Activated CD4-positive, alpha-beta T cell treated with anti-CD3 and anti-CD28 coated beads for 24 hours (primary cell): ENCODE measurements at places on chromosomes 3 and 15.

DNA sequence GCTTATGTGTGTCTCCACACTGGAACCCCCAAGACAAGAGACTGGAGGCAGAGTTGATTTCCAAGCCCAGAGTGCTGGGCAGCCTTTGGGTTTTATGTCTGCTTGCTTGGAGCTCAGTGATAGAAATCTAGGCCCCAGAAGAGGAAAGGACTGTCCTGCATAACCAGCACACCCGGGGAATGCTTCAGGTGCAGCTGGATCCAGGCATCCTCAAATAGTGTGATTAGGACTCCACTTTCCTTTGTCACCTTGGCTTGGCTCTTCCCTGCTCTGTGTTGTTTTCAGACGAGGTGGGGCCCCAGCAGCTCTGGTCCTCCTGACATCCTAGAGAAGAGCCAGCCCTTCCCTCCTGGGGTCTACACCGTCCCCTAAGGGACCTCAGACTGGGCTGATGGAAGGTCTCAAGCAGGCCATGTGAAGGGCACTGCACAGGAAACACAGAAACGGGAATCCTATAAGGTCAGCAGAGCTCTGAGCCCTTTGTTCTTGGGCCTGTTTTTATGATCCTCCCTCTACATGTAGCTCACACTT is 143.7 kb downstream of the TJP1 start:
- no peak for DNase-seq

DNA sequence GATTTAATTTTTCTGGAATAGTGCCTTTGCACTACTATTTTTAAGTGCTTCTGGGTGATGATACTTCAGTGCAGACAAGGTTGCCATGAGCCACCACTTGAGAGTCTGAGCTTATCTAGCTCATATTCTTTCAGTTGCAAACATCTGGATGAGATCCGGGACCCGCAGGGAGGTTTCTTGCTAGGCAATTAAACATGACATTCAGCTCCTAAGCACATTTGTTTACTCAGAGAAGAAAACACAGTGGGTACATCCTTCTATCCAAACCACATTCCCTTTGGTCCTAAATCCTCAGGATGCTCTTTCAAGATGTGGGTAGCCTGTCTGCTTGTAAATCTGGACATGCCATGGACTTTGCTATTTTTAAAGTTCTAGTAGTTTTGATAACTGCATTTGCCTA is 12.0 kb downstream of the PLSCR1 start:
- no peak for DNase-seq

DNA sequence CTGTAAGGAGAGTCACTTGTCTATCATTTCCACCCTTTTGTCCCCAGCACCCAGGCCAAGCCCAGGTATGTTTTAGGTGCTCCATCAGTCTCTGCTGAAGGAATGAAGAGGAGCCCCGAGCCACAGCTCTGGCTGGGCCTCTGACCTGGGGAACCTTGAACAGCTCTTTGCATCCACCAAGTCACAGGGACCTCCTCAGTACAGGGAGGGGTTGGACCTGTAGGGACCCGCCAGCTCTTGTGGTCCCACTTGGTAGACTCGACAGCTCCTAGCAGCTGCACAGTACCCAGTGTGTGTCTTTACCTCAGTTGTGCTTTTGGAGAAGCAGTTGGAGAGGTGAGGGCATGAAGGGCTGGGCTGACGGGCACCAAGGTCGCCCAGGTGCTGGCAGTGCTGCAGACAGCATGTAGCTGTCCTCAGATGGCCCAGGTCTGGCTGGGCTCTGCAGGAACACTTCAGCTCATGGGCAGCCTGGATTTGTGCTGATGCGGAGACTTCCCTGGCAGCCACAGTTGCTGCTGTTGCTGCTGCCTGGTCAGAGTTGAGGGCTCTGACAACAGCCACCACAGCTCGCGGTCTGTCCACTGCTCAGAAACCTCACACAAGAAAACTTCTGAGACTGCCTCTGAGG is 123.6 kb downstream of the CACNA1D start:
- DNase-seq = no peak

DNA sequence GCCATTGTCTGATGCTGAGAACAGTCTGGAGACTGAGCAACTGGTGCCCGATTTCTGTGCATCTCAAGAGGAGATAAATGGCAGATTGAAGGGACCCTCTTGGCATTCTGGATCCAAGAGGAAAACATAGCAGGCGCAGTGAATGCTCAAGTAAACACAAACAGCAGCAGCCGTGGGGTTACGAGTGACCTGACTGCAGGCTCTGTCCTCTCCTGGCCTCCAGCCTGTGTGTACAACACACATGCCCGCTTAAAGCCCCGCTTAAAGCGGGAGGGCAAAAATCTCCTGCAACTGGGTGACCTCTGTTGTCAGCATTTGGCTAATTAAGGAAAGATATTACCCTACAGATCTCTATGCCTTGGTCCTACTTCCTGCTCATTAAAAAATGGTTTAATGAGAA is 120.5 kb downstream of the GREM1 start:
- no peak for DNase-seq

GRCh38 chr3:72839057-72839456 is 9.2 kb downstream of the SHQ1 start:
- no peak for DNase-seq

GRCh38 chr3:160464321-160464720 is 14.7 kb upstream of the TRIM59 start:
- DNase-seq = no peak

- DNase-seq = no peak
Measured at GRCh38 chr15:101280007-101280406, 2.7 kb upstream of the SELENOS start.

- DNase-seq = no peak
Measured at GRCh38 chr3:83140983-83141382, 1379.5 kb upstream of the GBE1 start.

DNA sequence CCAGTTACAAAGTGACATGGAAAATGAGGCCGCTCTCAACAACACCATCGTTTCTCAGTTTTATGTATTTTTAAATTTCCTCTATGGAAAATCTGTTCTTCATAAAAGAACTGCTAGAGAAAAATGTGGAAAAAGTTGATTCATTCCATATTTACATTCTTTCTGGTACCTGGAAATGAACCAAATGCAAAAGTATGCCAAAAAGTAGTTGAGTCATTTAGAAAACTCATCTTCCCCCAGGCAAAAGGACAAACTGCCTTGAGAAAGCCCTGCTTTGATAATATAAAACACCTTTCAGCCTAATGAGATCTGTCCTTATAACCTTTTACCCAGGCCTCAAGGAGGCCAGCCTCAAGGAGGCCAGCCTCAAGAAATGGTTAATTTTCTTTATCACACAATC is 283.0 kb upstream of the VEPH1 start:
- no peak for DNase-seq

DNA sequence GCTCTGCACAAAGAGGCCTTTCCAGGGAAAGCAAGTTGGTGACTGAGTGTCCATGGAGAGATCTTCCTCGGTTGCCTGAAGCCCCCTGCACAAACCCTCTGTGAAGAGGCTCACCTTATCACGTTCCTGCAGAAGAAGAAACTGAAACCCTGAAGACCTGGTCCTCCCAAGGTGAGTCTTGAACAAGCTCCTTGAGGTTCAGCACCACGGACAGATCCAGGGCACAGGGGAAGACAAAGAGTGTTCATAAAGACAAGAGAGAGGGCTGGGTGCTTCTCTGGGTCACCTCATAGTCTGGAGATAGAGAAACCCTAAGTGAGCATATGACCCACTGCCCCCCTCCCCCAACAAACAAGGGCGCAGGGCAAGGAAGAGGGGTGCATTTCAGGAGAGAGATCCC is 21.7 kb upstream of the TBC1D21 start:
- peak; percentile 15 for DNase-seq

DNA sequence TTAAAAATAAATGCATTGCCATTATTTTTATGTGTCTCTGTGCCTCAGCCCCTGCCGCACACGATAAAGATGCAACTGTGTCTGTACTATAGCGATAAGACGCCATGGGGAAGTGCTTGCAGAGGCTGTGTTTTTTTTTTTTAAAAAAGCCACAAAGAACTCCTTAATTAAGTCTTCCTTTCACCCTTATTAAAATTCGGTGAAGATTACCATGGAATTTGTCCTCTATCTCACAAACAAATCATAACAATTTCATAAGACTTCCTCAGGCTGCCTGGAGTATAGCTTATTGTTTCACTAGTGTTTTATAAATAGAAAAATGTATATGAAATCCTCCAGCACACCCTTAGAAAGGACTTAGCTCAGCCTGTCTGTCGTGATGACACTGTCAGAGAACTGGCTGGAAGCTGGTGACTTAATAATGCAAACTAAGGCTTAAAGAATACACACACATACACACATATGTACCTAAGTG is 374.8 kb upstream of the SLCO3A1 start:
- no peak for DNase-seq

GRCh38 chr3:75171630-75172230 is 492.4 kb upstream of the FRG2C start:
- DNase-seq = no peak

- no peak for DNase-seq
Measured at GRCh38 chr3:72690629-72691028, 157.6 kb downstream of the SHQ1 start.

DNA sequence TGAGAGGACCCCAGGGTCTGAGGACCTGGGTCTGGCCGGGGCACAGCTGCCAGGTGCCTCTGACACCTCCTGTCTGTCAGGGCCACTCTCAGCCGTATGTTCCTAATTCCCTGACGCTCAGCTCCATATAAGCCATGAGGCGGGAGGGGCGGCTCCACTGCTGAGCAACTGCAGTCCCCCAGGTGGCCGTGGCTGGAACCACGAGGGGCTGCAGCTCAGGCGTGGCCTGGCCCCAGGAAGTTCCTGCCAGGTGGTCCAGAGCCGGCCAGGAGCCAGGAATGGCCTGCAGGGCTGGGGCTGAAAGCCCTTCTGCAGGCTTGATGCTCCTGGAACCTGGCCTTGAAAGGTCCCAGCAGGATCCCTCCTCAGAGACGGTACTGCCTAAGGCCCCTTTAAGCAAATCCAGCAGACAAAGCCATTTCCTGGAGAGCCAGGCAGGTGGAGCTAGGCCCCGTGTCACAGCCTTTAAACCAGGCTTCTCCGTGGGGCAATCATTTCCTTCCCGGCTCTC is 118.0 kb downstream of the CHSY1 start:
- DNase-seq = no peak

DNA sequence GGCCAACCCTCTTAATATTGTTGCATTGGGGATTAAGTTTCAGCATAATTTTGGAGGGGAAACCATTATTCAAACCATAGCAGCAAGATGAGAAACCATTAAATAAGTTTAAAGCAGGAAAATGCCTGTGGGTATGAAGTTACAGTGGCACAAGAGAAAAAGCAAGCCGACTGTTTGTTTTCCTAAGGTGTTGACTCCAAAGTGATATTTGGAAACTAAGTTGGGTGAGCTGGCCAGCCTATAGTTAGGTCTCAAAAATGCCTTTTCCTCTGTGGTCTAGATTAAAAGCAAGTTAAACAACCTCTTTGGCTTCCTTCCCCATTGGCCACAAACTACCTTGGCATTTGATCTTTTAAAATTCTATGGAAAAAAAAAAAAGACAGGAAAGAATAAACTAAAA is 419.8 kb upstream of the AZI2 start:
- DNase-seq = no peak

- no peak for DNase-seq
Measured at GRCh38 chr3:142904639-142905436, 16.0 kb upstream of the PCOLCE2 start.

- no peak for DNase-seq
Measured at GRCh38 chr15:83499476-83499875, 52.3 kb downstream of the SH3GL3 start.

- no peak for DNase-seq
Measured at GRCh38 chr3:25856902-25857518, 67.1 kb downstream of the OXSM start.

GRCh38 chr15:31256378-31257265 is 70.0 kb upstream of the KLF13 start:
- no peak for DNase-seq

DNA sequence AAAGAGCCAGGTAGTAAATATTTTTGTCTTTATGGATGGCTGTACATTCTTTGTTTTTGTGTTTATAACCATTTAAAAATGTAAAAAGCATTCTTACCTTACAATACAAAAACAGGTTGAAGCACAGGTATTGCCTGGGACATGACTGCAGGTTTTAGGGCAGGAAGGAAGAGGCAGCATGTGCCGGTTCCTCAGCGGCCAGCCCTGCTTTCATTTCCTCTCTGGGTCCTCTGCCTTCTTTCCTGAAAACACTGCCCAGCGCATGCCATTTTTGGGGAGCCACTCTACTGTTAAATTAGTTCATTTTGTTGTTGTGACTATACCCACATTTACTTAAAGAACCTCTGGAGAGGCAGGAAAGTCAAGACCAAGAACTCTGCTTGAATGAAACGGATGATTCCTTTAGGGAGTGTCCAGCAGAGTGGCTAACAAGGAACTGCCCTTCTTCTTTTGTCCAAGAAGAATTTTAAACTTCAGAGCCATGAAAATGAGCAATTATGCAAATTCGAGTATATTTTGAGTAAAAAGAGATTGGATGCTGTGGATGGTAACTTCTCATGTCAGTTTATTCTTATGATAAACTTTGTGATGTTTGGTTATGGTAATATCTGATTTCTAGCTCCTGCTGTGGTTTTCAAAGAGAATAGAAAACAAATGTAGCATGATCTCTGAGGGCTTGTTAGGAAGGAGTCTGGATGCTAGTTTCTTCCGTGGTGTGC is 52.7 kb downstream of the SACM1L start:
- DNase-seq = no peak

DNA sequence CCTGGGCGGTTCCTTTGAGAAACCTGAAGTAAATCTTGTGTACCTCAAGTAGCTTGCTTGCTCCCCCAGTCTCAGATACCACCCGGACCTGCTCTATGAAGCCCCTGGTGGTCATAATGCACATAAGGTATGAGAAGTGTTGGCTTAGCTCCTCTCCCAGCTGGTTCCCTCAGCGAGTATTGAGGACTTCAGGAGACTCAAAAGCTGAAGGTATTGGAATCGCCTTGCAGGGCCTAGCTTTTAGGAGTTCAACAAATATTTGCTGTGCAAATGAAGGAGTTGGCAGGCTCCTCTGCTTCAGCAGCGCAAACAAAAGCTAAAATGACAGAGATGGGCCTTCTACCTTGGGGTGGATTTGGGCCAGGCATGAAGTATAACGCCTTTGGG is 1.7 kb downstream of the CMTM8 start:
- no peak for DNase-seq

DNA sequence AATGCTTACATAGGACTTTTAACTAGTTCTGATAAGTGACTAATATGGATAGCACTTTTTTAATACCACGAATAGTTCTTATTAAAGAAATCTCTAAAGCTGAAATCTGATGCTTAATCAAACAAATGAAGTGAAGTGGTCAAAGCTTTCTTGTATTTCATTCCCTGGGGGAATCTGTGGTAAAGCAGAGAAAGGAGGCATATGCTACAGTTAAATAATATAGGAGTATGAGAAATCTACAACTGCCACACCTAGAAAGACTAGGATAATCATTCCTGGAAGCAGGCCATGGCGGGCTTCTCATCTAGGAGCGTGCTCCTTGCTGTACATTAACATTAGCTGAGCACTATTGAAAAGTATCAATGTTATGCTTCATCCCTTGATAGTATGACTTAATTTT is 835.7 kb downstream of the OTOL1 start:
- no peak for DNase-seq
